ENCODE measurements at places on chromosomes 4 and X.

GRCh38 chrX:12973561-12974304 is 1.2 kb upstream of the TMSB4X start:
- H3K36me3 ChIP-seq = peaks cover 56% of the 10 kb centered on the region
- peaks cover 21% of the 10 kb centered on the region for H3K4me1 ChIP-seq
- peak overlapping the region; percentile 94 for H3K4me3 ChIP-seq
- H3K27me3 ChIP-seq = peaks cover 3% of the 10 kb centered on the region
- peak; percentile 66 for DNase-seq

DNA sequence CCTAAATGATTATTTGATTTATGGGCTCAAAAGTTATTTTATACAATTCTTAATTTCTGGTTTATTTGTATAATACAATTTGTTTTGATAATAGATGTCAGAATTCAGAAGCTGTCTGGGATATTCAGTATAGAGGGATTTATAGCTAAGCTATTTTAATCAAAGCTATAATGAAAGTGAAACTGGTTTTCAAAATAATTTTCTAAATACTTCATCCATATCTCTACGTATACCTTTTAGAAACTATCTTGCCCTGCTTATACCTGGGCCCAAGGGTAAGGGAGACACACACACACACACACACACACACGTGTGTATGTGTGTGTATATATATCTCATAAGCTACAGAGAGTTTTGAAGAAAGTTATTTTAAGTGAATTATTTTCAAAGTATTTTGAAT is 2.9 kb downstream of the TMEM131L start:
- H3K27ac ChIP-seq = peak overlapping the region; percentile 88
- peaks cover 70% of the 10 kb centered on the region for H3K4me1 ChIP-seq
- H3K4me3 ChIP-seq = peak overlapping the region; percentile 93
- H3K36me3 ChIP-seq = peaks cover 39% of the 10 kb centered on the region

DNA sequence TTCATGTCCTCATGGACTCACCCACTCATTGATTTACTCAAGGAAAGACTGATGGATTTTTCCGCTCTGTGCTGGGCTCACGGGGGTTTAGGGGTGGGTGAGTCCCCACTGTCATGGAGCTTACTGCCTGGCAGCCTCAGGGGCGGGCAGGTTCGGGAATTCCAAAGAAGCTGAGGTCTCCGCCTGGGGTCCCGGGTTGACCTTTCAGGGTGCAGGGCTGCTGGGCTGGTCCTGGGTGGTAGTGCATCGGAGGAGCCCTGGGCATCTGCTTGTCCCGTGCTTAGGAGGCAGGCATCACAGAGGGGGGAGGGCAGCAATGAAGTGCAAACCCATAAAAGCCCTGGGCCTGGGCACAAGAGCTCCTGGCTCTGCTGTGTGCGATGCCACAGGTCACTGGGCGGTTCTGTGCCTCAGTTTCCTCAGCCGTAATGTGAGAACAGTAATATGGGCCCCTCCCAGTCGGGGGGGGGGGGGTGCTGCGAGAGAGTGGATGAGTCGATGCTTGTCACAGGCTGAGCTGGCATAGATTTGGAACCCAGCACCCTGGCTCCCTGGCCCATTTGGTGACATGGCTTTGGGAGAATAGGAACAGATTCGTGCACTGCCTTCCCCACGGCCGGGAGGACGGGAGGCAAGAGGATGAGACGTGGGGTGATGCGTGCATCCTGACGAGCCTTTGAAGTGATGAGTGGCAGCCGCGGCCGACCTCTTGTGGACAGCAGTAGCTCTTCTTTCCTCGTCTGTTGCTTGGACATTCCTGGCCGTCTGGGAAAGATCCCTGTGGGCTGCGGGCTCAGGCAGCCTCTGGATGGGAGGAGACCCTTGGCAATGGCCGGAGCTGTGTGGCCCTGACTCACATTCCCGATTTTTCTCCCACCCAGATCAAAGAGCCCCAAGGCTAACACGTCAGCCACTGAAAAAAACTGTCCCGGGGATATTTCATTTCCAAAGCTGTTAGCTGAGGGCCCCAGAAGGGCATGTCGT is 42.0 kb downstream of the PSAPL1 start:
- DNase-seq = no peak
- peaks cover 7% of the 10 kb centered on the region for H3K27me3 ChIP-seq
- no peaks in the 10 kb centered on the region for H3K4me1 ChIP-seq
- no peak overlapping the region for H3K27ac ChIP-seq

DNA sequence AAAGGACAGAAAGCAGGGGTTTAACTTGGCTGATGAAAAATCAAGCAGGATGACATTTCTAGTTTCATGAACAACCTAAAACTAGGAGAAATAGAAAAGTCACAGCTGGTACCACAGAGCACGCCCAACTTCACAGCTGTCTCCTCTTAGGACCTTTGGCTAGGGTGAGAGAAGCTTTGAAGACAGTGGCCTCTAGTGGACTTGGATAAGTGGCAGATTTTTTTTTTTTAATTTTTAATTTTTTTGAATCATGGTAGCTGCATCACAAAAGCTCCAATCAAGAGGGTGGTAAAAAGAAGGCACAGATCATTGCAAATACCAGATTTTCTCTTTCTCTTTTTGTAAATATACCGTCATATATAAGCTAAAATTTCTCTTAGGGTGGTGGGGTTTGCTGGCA is 20.2 kb upstream of the MAP3K15 start:
- no peaks in the 10 kb centered on the region for H3K27me3 ChIP-seq
- no peak overlapping the region for H3K4me3 ChIP-seq
- no peak for DNase-seq
- H3K4me1 ChIP-seq = no peaks in the 10 kb centered on the region

GRCh38 chrX:72269671-72270251 is 7.3 kb downstream of the RPS4X start:
- H3K27ac ChIP-seq = peak overlapping the region; percentile 83
- DNase-seq = peak; percentile 49
- H3K4me1 ChIP-seq = peaks cover 42% of the 10 kb centered on the region
- peaks cover 53% of the 10 kb centered on the region for H3K36me3 ChIP-seq
- no peaks in the 10 kb centered on the region for H3K27me3 ChIP-seq

- no peak overlapping the region for H3K4me3 ChIP-seq
- H3K4me1 ChIP-seq = no peaks in the 10 kb centered on the region
- peak; percentile 49 for DNase-seq
- peaks cover 1% of the 10 kb centered on the region for H3K27me3 ChIP-seq
Observed at GRCh38 chr4:1512738-1513660, 106.8 kb upstream of the NKX1-1 start.

- H3K36me3 ChIP-seq = no peaks in the 10 kb centered on the region
- H3K4me1 ChIP-seq = no peaks in the 10 kb centered on the region
- no peak overlapping the region for H3K27ac ChIP-seq
- no peaks in the 10 kb centered on the region for H3K27me3 ChIP-seq
- H3K4me3 ChIP-seq = no peak overlapping the region
- DNase-seq = no peak
Observed at GRCh38 chr4:167177925-167178324, 56.4 kb downstream of the SPOCK3 start.

DNA sequence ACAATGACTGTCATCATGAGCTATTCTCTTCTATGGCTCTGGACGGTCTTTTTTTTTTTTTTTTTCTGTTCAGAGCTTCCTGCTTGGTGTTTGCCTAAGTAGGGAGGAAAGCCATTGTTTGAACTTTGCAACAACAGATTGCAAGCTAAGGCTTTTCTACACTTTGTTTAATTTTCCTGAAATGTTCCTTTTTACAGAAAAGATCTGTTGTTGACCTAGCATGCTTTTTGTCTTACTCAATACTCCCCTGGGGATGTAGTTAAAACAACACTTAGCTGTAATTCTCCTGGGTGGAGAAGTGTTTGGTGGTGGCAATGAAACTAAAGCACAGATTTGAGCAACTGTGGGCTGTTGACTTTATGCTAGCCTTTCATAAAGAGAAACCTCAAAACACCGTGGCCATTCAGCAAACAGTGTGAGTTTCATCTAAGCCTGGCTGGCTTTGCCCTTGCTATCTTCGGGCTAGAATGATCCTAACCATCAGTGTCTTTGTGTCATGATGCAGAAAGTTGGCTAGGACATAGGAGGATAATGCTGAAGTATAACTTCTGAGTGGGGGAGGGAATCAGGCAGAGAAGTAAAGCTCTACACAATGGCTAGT is 110.5 kb downstream of the ANXA3 start:
- peak; percentile 11 for DNase-seq
- no peak overlapping the region for H3K4me3 ChIP-seq
- peaks cover 34% of the 10 kb centered on the region for H3K4me1 ChIP-seq
- H3K36me3 ChIP-seq = no peaks in the 10 kb centered on the region
- no peak overlapping the region for H3K27ac ChIP-seq

DNA sequence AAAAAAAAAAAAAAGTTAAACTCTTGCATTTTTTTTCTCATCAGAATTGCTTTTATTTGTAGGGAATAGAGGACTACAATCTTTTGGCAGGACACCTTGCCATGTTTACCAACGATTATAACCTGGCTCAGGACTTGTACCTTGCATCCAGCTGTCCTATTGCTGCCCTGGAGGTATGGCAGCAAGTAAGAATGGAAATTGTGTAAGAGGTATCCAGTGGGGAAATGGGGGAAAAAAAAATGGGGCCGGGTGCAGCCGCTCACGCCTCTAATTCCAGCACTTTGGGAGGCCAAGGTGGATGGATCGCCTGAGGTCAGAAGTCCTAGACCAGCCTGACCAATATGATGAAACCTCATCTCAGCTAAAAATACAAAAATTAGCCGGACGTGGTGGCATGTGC is 49.8 kb downstream of the WDR19 start:
- DNase-seq = no peak
- H3K36me3 ChIP-seq = peaks cover 16% of the 10 kb centered on the region
- H3K27ac ChIP-seq = no peak overlapping the region
- no peak overlapping the region for H3K4me3 ChIP-seq

- peak overlapping the region; percentile 95 for H3K4me3 ChIP-seq
- H3K36me3 ChIP-seq = peaks cover 4% of the 10 kb centered on the region
- DNase-seq = no peak
- no peaks in the 10 kb centered on the region for H3K27me3 ChIP-seq
- peak overlapping the region; percentile 96 for H3K27ac ChIP-seq
Observed at GRCh38 chr4:139554642-139554892, 1.5 kb downstream of the SETD7 start.

GRCh38 chr4:182113779-182114178 is 129.4 kb upstream of the TENM3 start:
- H3K4me1 ChIP-seq = no peaks in the 10 kb centered on the region
- no peaks in the 10 kb centered on the region for H3K36me3 ChIP-seq
- H3K27me3 ChIP-seq = no peaks in the 10 kb centered on the region
- DNase-seq = no peak
- H3K4me3 ChIP-seq = no peak overlapping the region
- H3K27ac ChIP-seq = no peak overlapping the region

- H3K36me3 ChIP-seq = peaks cover 28% of the 10 kb centered on the region
- no peak overlapping the region for H3K4me3 ChIP-seq
- DNase-seq = no peak
- H3K27ac ChIP-seq = peak overlapping the region; percentile 57
Observed at GRCh38 chr4:185341377-185341776, 54.3 kb downstream of the LRP2BP start.

GRCh38 chr4:2630556-2631273 is 94.3 kb downstream of the FAM193A start:
- DNase-seq = no peak
- no peaks in the 10 kb centered on the region for H3K27me3 ChIP-seq

GRCh38 chr4:54067166-54067565 is 2.8 kb upstream of the CHIC2 start:
- peaks cover 12% of the 10 kb centered on the region for H3K4me1 ChIP-seq
- H3K4me3 ChIP-seq = no peak overlapping the region
- no peak overlapping the region for H3K27ac ChIP-seq
- H3K27me3 ChIP-seq = no peaks in the 10 kb centered on the region

DNA sequence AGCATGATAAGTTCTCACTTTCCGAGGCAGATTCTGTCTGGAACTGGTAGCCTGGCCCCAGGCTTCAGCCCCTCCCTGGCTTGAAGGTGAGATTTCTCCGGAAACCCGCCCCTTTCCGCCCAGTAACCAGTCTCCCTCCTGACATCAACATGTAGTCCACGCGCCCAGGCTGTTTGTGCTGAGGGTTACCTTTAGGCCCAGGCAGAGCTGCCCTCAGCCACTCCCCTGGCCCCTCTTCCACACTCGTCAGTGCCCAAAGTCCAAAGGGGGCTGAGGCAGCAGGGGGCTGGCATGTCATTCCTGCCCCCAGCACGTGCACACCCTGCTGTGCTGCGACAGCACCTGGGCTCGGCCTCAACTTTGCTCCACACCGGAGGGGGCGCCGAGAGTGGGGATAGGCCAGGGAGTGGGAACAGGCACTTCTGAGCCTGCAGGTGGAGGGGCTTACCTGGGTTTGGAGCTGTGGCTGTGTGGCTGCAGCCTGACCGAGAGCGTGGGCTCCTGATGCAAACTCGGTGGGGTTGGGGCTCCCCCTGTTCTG is 69.5 kb upstream of the ANK2 start:
- no peak overlapping the region for H3K4me3 ChIP-seq
- H3K27me3 ChIP-seq = peaks cover 2% of the 10 kb centered on the region
- DNase-seq = no peak
- no peak overlapping the region for H3K27ac ChIP-seq
- no peaks in the 10 kb centered on the region for H3K36me3 ChIP-seq
- H3K4me1 ChIP-seq = no peaks in the 10 kb centered on the region

DNA sequence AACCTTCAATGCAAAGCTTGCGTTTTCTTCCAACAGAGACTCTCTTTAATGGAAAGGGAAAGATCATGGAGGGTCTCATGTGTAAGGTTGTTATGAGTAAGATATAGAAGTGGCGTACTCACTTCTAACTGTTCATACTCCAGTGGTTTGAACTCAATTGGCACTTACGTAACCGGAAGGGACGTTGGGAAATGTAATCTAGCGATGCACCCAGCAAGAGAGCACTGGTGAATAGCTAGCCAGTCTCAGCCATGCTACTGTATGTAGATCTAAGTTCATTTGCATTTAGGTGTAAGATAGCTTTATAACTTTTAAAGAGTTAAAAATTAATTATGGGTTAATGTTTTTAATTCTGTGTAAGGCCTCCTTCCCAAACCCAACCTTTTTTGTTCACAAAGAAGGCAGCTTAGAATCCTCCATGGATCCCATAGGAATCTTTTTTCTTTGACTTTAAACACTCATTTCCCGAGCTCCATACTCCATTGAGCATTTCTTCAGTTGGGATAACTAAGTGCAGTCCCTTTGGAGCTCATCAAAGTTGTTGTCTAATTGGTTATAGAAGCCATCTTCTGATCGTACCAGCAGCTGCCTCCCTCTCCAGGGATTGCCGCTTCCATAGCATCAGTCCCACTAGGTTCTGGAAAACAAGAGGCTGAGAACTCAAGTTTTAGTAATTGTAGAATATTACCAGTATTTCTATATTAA is 191.1 kb downstream of the RAPGEF2 start:
- H3K36me3 ChIP-seq = no peaks in the 10 kb centered on the region
- H3K4me3 ChIP-seq = no peak overlapping the region
- H3K27me3 ChIP-seq = no peaks in the 10 kb centered on the region

GRCh38 chr4:108849611-108850168 is 86.8 kb upstream of the ETNPPL start:
- H3K27me3 ChIP-seq = peaks cover 4% of the 10 kb centered on the region
- no peaks in the 10 kb centered on the region for H3K36me3 ChIP-seq
- DNase-seq = peak; percentile 27
- peaks cover 16% of the 10 kb centered on the region for H3K4me1 ChIP-seq

Data from activated CD4-positive, alpha-beta memory T cell treated with anti-CD3 and anti-CD28 coated beads for 36 hours (primary cell).